Islet precursor cell (in vitro differentiated cells): ENCODE measurements at places on chromosomes 4 and X.
A peak's percentile ranks its signal among the peaks of the same experiment; 100 is the strongest.

DNA sequence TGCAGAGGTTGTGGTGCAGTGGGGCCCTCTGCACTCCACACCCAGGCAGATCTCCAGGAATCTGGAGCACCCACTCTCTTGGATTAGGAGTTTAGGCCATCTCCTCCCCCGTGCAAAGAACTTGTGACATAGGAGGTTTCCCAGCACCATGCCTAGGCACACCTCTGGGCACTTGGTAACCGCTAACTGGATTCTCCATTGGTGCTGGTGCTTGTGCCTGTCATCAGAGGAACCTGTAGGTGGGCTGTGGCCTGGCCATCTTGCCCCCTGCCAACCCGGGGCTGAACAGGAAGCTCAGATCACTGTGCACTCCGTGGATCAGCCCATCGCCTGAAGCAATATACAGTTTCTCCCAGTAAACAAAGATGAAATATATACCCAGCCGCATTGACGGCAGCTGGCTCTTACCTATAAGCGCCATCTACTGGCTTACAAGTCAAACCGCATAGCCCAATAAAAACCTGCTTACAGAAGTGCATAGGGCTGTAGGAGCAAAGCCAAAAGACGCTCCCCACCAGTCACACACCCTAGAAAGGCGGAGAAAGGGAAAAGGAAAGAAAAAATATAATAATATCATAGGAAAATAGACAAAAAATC is 19.1 kb upstream of the TEX13B start:
- DNase-seq, result no peak

DNA sequence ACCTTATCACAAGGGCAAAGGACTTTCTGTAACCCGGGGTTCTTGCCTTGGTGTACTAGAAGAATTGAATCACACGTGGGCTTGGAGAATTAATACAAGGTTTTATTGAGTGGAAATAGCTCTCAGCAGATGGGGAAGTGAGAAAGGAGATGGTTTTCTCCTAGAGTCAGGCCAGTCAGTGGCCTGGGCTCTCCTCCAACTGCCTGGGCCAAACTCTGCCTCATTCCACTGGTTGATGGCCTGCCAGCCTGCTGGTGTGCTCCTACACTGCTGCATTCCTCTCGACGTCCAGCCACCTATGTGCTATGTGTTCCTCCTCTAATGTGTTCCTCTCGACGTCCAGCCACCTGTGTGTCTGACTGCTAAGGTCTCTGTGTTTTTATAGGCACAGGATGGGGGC is 35.3 kb upstream of the SPIN2A start:
- DNase-seq, result no peak

DNA sequence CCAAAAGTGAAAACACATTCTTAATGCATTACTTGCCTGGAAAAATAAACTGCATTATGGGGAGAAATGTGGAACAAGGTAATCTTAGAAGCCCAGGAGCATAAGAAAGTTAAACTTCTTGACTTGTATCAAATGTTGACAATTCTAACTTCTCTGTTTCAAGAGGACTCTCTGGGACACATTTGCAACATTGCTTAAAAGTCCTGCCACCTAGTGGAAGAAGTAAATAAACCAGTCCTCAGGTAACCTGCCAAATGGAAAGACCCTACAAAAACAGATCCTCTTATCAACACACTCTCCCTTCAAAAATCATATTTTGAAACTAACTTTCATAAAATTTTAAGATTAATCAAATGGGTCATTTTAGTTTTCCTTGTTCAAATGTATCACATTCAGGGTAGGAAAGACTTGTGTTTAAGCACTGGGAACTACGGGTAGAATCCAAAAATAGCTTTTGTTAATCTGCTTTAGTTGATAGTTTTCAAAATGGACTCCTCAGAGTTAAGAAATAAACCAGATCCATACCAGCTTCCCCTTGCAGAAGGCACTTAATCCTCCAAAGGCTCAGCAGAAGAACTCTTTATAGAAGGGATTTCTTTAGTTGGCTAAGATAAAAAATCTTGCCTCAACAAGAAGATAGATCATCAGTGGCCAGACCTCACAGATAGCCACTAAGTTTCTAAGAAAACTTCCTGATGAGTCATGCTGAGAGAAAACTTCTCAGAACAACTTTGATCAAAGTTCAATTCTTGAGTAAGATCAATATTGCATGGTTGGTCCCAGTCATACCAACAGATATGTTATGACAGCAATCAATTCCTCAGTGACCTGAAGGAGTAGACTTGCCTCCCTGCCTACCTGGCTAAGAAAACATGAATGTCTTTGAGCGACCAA is 141.7 kb downstream of the HHIP start:
- DNase-seq, result no peak

- peak; percentile 64 for DNase-seq
Measured at GRCh38 chr4:76690011-76690905, 207.7 kb downstream of the SOWAHB start.

DNA sequence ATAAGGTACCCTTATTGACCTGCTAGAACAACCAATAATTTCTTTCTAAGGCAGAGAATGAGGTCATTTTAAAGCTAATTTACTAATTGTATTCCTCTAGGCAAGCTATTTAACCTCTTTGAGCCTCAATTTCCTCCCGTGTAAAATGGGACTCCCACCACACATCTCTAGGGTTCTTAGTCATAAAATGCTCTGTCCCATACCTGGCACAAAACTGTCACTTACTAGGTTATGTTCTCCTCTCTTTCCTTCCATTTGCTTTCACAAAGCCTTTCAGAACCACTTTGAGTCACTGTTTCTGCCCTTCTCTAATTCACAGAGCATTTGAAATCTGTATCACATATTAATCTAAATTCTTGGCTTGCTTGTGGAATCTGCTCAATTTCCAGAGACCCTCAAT is 2.4 kb upstream of the GPR82 start:
- no peak for DNase-seq

DNA sequence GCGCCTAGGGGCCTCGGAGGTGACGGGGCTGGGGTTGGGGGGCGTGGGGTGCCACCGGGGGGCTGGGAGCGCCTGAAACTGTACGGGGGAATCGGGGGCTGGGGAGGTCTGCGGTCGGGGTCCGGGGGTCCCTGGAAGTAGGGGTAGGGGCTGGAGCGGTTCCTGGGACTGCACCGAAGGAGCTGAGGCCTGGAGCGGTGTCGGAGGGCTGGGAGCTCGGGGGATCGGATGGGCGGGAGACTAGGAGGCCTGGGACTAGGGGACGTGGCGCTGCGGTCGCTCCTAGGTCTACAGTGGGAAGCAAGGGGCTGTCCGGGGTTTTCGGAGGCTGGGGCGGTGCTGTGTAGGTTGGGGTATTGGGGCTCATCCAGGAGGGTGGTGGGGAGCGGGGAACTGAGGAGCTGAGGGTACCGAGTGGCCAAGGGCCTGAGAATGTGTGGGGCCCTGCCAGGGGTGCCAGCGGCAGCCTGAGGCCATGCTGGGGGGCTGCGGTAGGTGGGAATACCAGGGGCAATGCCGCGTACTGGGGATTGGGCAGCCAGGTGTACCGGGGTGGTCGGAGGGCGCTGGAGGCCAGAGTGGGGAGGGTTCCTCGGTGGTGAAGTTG is 562 bp downstream of the AKAP17A start:
- peak; percentile 58 for DNase-seq

GRCh38 chrX:22969411-22969810 is 30.3 kb upstream of the DDX53 start:
- no peak for DNase-seq

DNA sequence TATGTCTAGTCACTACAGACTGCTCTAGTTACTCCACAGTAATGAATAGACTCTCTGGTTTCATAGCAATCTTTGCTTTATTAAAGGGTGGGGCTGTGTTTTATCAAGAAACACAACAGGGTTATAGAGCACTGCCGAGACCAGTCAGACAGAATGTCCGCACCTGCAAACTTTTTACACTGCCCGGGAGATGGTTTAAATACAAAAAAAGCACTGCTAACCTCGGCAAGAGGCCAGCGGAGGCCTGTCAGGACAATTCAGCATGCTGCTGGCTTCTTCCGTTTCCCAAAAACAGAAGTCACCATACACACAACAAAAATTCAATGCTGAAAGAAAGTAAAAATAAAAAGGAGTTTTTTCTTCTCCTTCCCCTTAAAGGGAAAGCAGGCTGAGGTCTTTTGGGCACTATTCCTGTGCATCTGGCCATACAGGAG is 67.4 kb downstream of the IRF2 start:
- DNase-seq, result no peak

GRCh38 chr4:128527351-128527750 is 239.7 kb upstream of the PGRMC2 start:
- DNase-seq, result no peak

DNA sequence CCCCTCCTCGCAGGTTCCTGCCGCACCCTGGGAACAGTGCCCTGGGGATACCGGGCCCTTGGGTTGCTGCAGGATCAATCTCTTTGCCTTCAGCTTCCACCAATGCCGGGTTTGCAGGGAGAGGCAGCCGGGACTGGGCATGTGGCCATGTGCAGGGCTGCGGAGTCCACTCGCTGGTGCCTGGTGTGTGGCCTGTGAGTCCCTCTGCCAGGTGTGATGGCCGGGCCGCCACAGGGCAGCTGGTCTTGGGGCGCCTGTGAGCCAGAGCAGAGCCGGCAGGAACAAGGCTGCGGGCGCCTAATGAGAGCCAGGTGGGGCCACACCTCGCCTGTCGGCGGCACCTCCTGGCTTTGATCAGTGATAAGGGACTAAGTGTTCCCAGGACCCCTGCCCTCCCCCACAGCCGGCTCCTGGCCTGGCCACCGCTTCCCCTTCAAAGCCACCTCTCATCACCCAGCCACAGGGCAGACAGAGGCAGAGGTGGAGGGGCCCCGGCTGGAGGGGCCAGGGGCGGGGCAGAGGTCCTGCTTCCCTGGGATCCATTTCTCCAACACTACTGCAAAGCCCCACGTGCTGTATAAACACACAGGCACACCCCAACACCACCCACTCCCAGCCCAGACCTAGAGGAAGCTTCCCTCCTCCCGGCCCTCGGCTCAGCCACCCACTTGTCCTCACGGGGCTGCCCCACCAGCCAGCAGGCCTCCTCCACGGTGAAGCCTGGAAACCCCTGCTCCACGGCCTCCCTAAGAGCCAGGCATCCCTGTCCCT is 132.7 kb downstream of the CPZ start:
- peak; percentile 55 for DNase-seq

GRCh38 chr4:186366326-186366725 is 100.3 kb downstream of the F11 start:
- DNase-seq, result no peak
